ENCODE measurements at places on chromosomes 13 and 19.
A peak's percentile ranks its signal among the peaks of the same experiment; 100 is the strongest.

- no peak for DNase-seq
Measured at GRCh38 chr13:99280166-99280565, 22.0 kb upstream of the GPR18 start.

GRCh38 chr19:1864480-1865171 lies 1.2 kb upstream of the KLF16 start:
- no peak for DNase-seq

- DNase-seq: peak; percentile 41
Measured at GRCh38 chr19:45125975-45126493, 33.1 kb downstream of the PPP1R37 start.

- DNase-seq: peak; percentile 56
Measured at GRCh38 chr19:29667901-29668341, 2.7 kb downstream of the PLEKHF1 start.

DNA sequence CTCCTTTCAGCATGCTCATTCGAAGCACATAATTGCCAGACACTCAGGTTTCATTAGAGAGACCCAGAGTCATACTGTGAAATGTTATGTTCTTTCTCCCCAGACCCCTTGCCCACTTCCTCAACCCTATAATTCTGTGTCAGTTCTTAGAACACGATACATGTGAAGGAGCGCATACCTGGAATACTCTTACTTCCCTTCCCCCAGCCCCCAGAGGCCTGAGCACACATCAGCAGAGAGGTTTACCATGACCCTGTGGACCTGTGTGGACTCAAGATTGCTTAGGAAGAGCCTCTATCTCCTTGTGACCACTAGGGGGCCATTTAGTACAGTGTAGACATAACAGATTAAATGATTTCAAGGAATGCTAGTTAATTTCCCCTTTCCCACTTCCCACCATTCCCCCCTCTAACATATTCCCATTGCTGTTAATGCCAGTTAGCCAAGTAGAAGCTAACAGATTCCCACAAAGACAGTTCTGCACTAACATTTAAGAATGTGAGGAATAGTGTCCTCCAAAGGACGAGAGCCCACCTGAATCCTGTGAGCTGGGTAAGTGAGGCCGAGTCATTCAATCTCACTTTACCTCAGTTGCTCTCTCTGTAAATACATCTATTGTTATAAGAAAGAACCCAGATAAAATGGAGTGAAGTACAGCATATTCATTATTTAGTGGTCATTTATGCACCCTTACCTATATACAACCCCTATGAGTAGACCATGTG lies 154.2 kb upstream of the MAB21L1 start:
- no peak for DNase-seq

DNA sequence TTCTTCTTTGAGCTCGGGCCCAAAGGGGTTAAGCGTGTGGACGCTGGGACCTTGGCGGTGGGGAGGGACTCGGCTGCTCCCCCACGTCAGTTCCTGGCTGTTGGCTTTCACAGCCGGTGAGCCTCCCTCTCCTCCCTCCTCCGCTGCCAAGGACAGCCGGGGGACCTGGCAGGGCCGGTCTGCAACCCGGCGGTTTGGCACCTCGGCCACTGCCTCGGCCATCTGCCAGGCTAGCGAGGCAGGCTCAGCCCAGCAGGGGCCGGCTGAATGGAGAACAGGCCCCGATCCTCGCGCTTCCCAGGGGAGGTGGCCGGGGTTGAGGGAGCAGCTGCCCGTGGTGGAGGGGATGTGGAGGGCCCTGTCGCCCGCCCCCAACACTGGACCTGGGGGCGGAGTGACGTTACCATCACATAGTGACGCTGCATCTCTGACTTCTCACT lies 5.0 kb downstream of the TLE5 start:
- DNase-seq: no peak

- no peak for DNase-seq
Measured at GRCh38 chr13:27336014-27336673, 65.5 kb downstream of the RASL11A start.

DNA sequence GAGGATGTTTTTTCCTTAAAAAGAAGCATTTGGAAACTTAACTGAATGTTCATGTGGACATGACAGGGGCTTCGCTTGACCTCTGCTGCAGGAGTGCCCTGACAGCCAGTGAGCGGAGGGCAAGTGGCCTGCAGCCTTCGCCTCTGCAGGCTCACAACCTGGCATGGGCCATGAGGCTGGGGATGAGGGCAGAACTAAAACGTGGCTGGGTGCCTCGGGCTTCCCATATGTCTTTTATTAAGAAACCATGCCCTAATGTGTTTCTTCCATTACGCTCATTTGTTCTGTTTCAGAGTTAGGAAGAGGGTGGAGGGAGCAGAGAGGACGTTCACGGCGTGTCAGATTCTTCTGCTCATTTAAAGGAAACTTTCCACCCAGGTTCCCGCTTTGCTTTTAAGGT lies 2.9 kb downstream of the ARHGEF7 start:
- no peak for DNase-seq

- peak; percentile 87 for DNase-seq
Measured at GRCh38 chr19:45770192-45771101, 1.4 kb upstream of the SIX5 start.

GRCh38 chr19:51688671-51689571 lies 4.2 kb upstream of the SPACA6 start:
- DNase-seq: no peak

DNA sequence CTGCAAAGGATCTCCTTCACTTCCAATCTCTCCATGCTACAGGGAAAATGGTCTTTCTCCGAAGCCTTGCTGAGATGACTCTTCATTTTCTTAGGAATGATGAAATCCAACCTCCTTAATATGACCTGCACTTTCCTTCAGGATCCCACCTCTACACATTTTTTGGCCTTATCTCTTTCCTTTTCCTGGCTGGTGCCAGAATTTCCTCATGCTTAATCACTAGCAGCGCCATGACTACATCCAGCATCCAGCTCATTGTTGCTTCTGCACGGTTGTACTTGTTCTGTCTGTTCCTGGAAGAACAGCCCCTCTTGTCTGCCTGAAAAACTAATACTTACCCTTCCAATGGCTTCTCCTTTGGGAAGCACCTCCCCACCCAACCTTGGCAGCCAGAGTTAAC lies 68.4 kb downstream of the TEX26 start:
- no peak for DNase-seq

- DNase-seq: no peak
Measured at GRCh38 chr13:48393698-48394085, 19.2 kb downstream of the LPAR6 start.

- no peak for DNase-seq
Measured at GRCh38 chr13:31722673-31723072, 16.7 kb upstream of the RXFP2 start.

GRCh38 chr19:41321600-41322270 lies 11.8 kb downstream of the CCDC97 start:
- DNase-seq: no peak

Measured in activated T-helper 1 cell treated with Interleukin-2 at 50 U/mL for 16 hours (primary cell).